AML-193 (cell line): ENCODE measurements at places on chromosomes 3 and 15.

DNA sequence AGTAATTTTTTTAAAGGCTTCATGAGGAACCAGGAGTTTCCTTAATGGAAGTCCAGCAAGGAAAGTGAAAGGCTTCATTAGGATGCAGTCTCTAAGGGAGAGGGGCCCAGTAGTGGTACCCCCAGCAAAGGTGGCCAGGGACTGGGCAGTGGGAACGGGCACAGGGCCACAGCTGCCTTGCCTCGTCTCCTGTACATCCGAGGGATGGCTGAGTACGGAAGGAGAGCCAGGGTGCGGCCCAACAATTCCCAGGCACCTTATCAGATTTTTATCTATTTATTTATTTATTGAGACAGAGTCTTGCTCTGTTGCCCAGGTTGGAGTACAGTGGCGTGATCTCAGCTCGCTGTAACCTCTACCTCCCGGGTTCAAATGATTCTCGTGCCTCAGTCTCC lies 14.5 kb downstream of the SEMA3G start:
- no peak for DNase-seq

GRCh38 chr3:48661501-48662144 lies 1.1 kb downstream of the CELSR3 start:
- DNase-seq = no peak

DNA sequence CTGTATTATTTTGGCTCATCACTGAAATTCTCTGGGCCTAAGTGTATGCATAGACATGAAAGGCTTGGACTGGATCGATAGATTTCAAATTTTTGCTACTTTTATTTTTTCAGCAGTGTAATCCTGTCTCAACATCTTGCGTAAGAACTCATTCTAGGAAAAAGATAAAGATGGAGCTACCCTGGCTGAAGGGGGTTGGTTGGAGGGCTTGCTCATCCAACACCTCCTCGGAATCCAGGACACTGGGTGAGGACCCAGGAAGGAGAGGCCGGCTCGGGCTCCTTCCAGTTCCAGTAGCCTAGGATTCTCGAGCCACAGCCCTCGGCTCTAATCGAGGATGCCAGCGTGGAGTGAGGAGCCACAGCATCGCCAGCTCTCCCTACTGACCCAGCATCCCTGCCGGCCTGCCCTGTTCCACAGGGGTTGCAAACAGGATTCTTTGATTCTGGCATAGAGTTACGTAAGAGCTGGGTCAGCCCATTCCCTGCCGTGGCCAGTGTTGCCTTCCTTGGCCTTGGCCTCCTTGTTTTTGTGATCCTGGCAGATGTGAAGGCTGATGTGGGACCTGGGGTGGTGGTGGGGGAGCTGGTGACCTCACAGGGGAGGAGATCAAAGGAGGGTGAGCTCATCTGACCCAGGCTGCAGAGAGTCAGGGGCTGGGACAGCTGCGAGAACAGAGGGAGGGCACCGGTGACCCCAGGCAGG lies 149.5 kb downstream of the ALDH1A2 start:
- DNase-seq = no peak

DNA sequence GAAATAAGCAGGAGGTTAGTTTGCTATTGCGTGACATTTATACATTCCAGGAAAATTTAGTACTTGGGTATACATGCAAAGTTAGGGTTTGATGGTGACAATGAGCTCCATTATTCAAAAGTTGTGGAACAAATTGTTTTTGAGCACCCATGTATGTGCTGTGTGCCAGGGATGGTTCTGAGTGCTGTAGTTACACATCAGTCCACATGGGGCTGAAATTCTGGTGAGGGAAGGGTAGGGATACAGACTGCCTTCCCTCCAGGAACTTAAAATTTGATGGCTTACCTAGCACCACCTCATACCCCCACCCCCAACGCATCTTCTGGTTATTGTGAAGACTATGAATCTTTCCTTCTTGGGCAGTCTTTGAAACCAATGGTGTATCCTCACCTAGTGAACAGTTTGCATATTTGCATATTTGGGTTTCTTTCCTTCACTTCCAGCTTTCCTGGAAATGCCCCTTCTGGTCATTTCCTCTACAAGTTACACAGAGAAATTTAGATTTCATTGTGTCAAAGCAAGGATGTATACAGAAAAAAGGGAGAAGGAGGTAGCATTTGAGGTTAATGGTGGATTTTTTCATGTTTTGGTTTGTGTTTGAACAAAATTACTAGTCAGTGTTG lies 222.0 kb upstream of the IL12A start:
- peak; percentile 26 for DNase-seq

- DNase-seq = no peak
Observed at GRCh38 chr3:105199217-105199616, 167.5 kb upstream of the ALCAM start.

GRCh38 chr3:62084558-62084957 lies 288.8 kb downstream of the FEZF2 start:
- no peak for DNase-seq

DNA sequence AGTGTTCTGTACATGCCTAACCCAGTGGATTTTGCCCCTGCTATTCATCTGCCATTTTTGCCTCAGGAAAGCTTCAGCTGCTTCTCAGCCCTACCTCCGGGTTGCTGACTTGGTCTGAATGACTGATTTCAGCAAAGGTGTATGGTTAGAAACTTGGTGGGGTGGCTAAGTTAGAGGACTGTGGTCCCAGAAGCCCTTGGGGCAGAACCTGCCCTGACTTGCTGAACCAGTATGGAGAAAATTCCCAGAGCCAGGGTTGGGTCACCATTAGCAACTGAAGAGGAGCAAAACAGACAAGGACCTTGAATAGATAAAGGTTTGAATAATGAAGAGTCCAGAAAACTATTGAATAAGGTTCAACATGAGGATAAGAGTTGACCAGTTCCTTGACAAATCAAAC lies 6.1 kb upstream of the WWTR1 start:
- no peak for DNase-seq
